Hepatocyte (in vitro differentiated cells): ENCODE measurements at places on chromosomes 5 and 9. TPM values are rescaled to one million over a fixed set of nuclear protein-coding genes. Genes with fewer than 3 reads are reported as not detected.

- no peak for DNase-seq
- no peaks in the 10 kb centered on the region for H3K4me1 ChIP-seq
- no peaks in the 10 kb centered on the region for H3K27me3 ChIP-seq
- H3K36me3 ChIP-seq = no peaks in the 10 kb centered on the region
- no peak overlapping the region for H3K4me3 ChIP-seq
Measured at GRCh38 chr5:133508845-133509741, 103.2 kb downstream of the FSTL4 start.

DNA sequence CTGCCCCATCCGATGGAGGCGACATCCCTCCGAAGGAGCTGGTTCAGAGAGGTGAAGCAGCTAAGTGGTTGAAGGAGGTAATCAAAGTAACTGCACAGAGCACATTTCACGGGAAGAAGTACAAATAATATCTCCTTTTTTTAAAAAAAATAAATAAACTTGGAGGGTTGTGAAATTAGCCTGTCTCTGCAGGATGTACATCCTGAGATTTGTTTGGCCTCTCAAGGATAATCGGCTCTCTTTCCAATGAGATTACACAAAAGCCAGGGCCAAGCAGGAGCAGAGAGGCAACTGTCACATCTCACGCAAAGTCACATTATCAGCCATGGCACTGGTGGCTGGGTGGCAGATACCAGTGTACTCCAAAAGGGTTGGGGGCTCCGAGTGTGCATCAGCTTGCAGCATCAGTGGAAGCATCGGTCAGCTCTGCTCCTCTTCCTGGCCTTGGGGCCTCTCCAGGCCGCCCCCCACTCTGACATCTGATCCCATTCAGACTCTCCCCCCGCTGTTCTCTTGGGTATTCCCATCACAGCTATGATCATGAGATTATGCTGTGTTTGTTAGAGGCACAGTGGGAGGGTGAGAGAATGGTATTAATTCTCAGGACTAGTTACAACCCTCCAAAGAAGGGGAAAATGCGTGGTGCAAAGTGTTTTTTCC is 109.9 kb downstream of the UGCG start:
- no peak overlapping the region for H3K27ac ChIP-seq
- no peak overlapping the region for H3K4me3 ChIP-seq
- H3K27me3 ChIP-seq = no peaks in the 10 kb centered on the region

GRCh38 chr5:31770998-31771397 is 132.1 kb downstream of the PDZD2 start:
- H3K27me3 ChIP-seq = peaks cover 5% of the 10 kb centered on the region
- H3K4me3 ChIP-seq = no peak overlapping the region
- H3K27ac ChIP-seq = no peak overlapping the region
- no peak for DNase-seq

GRCh38 chr5:179228341-179229121 is 116.7 kb downstream of the ADAMTS2 start:
- no peaks in the 10 kb centered on the region for H3K36me3 ChIP-seq
- peaks cover 8% of the 10 kb centered on the region for H3K4me1 ChIP-seq
- H3K27me3 ChIP-seq = no peaks in the 10 kb centered on the region
- H3K27ac ChIP-seq = no peak overlapping the region
- no peak overlapping the region for H3K4me3 ChIP-seq

DNA sequence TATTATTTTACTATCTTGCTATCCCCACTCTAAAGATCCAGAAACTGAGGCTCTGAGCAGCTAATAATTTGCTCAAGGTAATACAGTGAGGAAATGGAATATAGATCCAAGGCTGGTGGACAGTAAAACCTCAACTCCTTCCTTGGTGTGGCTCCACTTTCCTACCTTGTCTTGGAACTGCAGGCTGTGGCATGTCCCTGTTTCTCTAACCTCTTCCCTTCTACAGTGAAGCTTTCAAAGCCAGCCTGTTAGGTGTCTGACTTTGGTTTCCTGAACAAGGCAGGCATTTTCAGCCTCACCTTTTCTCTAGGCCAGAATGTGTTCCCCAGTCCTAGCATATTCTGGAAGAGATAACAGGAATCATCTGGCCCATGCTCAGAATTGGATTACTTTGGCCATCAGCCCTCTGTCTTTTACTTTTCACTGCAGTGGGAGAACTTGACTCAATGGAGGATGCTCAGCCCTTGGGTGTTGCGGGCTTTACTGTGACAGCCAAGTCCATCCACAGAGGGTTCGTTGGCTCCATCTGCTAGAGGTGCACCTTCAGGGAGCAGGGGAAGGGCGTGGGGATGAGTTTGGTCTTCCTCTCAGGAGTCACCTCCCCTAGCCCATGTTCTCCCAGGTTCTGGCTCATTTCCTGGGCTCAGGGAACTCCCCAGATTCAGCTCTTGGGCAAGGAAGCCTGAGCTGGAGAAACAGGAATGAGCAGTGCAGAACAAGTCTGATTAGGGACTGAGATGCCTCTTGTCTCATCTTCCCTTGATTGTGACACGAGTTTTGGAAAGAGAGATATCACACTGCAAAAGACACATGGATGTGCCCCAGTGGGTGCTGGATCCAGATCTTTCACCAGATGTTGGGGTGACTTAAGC is 1.1 kb downstream of the NIPAL4 start:
- H3K4me3 ChIP-seq = no peak overlapping the region
- H3K4me1 ChIP-seq = peaks cover 7% of the 10 kb centered on the region
- no peak overlapping the region for H3K27ac ChIP-seq
- H3K36me3 ChIP-seq = no peaks in the 10 kb centered on the region

- no peaks in the 10 kb centered on the region for H3K36me3 ChIP-seq
- H3K27me3 ChIP-seq = no peaks in the 10 kb centered on the region
- no peak for DNase-seq
- H3K4me3 ChIP-seq = no peak overlapping the region
- H3K27ac ChIP-seq = no peak overlapping the region
- no peaks in the 10 kb centered on the region for H3K4me1 ChIP-seq
Measured at GRCh38 chr9:4012441-4012840, 287.4 kb downstream of the GLIS3 start.

DNA sequence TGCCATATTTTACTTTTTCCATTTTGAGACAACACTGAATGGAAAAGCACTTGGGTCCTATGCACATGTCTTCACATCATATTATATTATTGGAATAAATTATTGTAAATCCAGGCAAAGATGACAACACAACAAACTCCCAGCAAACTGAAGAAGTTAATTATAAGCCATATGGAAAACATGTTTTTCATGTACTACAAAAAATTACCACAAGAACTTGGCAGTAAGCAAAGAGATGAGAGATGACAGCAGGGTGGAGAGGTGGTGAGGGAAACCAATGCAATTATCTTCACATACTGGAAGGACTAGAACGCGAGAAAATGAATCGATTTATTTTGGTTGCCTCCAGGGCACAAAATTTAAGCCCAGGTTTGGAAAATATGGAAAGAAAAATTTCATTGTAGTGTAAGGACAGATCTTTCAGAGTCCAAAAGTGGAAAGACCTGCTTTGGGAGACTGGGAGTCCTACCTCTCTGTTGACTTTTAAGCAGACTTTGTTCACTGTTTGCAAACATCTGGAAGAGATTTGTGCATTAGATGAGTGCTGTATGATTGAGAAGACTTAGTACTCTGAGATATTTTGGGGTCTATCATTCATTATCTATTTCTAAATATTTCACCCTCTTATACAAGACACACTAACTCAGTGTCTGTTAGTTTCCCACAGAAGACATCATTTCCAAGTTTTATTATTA is 138.0 kb downstream of the TMEM232 start:
- no peak for DNase-seq
- H3K36me3 ChIP-seq = no peaks in the 10 kb centered on the region
- H3K27me3 ChIP-seq = no peaks in the 10 kb centered on the region
- H3K27ac ChIP-seq = no peak overlapping the region
- no peak overlapping the region for H3K4me3 ChIP-seq
- H3K4me1 ChIP-seq = peaks cover 7% of the 10 kb centered on the region

DNA sequence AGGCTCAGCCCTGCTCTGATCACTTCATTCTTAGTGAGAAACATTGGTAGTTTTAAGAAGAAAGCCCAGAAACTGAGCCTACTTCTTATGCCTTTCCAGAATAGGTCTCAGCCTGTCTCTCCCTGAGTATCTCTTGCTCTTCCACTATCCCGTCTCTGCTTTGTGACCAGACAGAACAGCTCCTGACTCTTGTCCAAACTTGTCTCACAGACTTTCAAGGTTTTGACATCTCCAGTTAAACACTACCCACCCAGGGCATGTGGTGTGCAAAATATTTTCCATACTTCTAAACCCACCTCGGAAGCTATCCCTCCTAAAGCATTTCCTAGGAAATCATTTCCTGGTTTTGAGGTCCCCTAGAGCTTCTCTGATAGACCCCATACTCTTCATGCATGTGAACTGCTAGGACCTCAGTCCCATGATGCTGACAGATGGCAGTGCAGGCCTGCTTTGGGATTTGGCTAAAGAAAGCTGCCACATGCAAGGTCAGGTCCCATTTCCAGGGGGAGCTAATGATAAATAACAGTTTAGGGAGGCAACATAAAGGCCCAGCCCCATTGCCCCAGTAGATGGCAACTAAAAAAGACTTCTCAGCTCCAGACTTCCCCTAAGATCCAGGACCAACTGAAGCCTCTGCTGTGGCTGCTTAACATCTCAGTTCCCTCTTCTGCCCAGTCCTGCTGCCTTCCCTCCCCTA is 211.5 kb downstream of the MED10 start:
- H3K36me3 ChIP-seq = no peaks in the 10 kb centered on the region
- DNase-seq = no peak
- H3K4me1 ChIP-seq = peaks cover 2% of the 10 kb centered on the region
- H3K27me3 ChIP-seq = peaks cover 3% of the 10 kb centered on the region

DNA sequence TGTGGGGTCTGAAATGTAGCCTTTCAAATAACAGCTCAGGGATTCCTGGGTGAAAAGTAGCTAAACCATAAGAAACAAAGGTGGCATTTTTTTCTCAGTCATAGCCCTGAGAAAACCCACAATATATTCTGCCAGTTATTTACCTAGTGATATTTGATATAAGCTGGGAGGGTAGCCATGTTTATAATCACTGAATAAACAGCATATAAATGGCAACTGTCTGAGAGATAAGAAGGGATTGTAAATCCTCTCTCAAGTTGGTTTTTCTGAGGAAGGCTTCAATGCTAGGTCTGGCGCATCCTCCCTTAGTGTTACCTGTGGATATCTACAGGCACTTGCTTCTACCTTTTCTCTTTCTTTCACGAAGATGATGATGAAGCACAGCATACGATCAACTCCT is 1080.5 kb upstream of the DMAC1 start:
- H3K4me3 ChIP-seq = no peak overlapping the region
- no peaks in the 10 kb centered on the region for H3K36me3 ChIP-seq
- H3K4me1 ChIP-seq = no peaks in the 10 kb centered on the region
- no peak for DNase-seq

DNA sequence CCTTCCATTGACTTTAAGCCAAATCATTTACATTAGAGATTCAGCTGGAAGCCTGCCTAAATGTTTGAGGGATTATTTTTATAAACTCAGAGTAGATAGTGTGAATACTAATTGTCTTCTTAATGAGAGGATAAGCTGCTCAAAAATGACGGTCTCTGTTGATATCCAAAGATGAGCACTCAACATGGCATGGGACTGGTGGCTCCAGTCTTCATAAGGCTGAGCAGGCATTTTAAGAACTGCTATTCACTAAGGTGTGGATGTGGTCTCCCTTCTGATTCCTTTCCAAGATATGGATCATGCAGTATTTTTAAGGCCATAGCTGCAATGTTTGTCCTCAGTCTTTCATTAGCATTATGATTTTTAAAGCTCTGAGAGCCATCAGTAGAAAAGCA is 377.5 kb upstream of the RIOK2 start:
- no peaks in the 10 kb centered on the region for H3K4me1 ChIP-seq
- H3K27me3 ChIP-seq = no peaks in the 10 kb centered on the region
- no peak for DNase-seq
- no peaks in the 10 kb centered on the region for H3K36me3 ChIP-seq
- no peak overlapping the region for H3K4me3 ChIP-seq
- no peak overlapping the region for H3K27ac ChIP-seq

DNA sequence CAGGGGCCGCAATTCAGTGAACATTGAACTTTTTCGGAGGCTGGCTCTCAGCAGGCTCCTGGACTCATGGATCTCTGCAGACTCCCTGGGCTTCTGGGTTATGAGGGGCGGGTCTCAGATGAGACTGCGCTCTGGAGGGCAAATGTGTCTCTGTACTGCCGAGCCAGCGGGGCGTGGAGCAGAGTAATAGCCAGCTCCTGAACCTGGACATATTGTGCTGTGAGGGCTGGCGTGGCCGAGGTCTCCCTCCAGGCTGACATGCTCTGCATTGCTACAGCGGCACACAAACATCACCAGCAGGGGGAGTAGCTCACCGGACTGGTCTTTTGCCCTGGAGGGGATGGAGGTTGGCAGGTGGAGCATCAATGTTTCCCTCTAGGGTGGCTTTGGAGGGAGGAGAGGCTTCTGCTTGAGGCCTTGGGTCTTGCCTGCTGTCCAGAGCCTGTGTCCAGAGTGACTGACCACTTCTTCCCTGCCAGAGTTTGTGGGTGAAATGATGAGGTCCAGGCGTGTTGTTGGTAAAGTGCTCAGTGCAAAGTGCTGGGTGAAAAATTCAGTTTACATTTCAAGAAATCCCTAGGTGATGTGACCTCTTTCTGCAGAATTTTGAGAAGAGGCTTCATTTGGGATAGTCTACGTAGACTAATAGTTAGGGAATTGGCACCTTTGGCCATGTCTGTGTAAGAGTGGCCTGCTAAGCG is 10.9 kb upstream of the GADD45G start:
- no peak overlapping the region for H3K27ac ChIP-seq
- H3K27me3 ChIP-seq = no peaks in the 10 kb centered on the region
- H3K4me3 ChIP-seq = no peak overlapping the region
- no peaks in the 10 kb centered on the region for H3K36me3 ChIP-seq

GRCh38 chr5:10289991-10290390 is 17.7 kb downstream of the CMBL start:
- no peak for DNase-seq
- H3K27me3 ChIP-seq = no peaks in the 10 kb centered on the region
- no peak overlapping the region for H3K4me3 ChIP-seq
- no peaks in the 10 kb centered on the region for H3K4me1 ChIP-seq

The MINAR2 gene
- polyA plus RNA-seq = 0.08 TPM in 1 of 2 replicates, not detected in the other

The SOHLH1 gene
- not detected in 2 replicates for polyA plus RNA-seq

The GPR21 gene
- 0.75 TPM in 1 of 2 replicates, not detected in the other for polyA plus RNA-seq

The DOCK8 gene
- 3.0 and 6.5 TPM in 2 replicates for polyA plus RNA-seq

The IL17B gene
- polyA plus RNA-seq = 0.27 TPM in 1 of 2 replicates, not detected in the other

The RASGRF2 gene
- polyA plus RNA-seq = 1.8 and 2.0 TPM in 2 replicates

The IRX1 gene
- 10.2 and 15.9 TPM in 2 replicates for polyA plus RNA-seq

The SLC27A6 gene
- 3.5 and 6.0 TPM in 2 replicates for polyA plus RNA-seq

The SPINK5 gene
- polyA plus RNA-seq = 2.6 and 4.4 TPM in 2 replicates

The PAEP gene
- polyA plus RNA-seq = 1.8 TPM in 1 of 2 replicates, not detected in the other
